ENCODE measurements at places on chromosomes 13 and 19. TPM values are rescaled to one million over a fixed set of nuclear protein-coding genes. Genes with fewer than 3 reads are reported as not detected.

CBY2 gene
- total RNA-seq: not detected

ENOX1 gene
- 16.4 TPM for total RNA-seq

NBEA gene
- total RNA-seq: 6.9 TPM

ZNF540 gene
- 0.36 TPM for total RNA-seq

ICAM1 gene
- total RNA-seq: 6.5 TPM

ZNF497 gene
- total RNA-seq: 0.98 TPM

CEACAM6 gene
- not detected for total RNA-seq

KLK14 gene
- not detected for total RNA-seq

CA11 gene
- total RNA-seq: 14.5 TPM

LILRA5 gene
- not detected for total RNA-seq

ZNF98 gene
- not detected for total RNA-seq

ONECUT3 gene
- not detected for total RNA-seq

ZNF211 gene
- 15.0 TPM for total RNA-seq

PCDH9 gene
- 5.0 TPM for total RNA-seq

CACNA1A gene
- 42.8 TPM for total RNA-seq

SLC10A2 gene
- total RNA-seq: not detected

Data from fibroblast of the aortic adventitia (primary cell).